ENCODE measurements at places on chromosomes 7 and 10.

GRCh38 chr10:5274795-5275194 is 78.2 kb downstream of the AKR1C4 start:
- H3K27me3 ChIP-seq: no peaks in the 10 kb centered on the region
- H3K4me1 ChIP-seq: no peaks in the 10 kb centered on the region
- no peak overlapping the region for H3K4me3 ChIP-seq
- DNase-seq: no peak
- H3K36me3 ChIP-seq: no peaks in the 10 kb centered on the region

GRCh38 chr10:45454262-45454661 is 80.2 kb downstream of the ALOX5 start:
- H3K36me3 ChIP-seq: peaks cover 6% of the 10 kb centered on the region
- no peaks in the 10 kb centered on the region for H3K4me1 ChIP-seq
- H3K27me3 ChIP-seq: no peaks in the 10 kb centered on the region
- peak overlapping the region; percentile 26 for H3K27ac ChIP-seq
- H3K4me3 ChIP-seq: no peak overlapping the region
- no peak for DNase-seq

DNA sequence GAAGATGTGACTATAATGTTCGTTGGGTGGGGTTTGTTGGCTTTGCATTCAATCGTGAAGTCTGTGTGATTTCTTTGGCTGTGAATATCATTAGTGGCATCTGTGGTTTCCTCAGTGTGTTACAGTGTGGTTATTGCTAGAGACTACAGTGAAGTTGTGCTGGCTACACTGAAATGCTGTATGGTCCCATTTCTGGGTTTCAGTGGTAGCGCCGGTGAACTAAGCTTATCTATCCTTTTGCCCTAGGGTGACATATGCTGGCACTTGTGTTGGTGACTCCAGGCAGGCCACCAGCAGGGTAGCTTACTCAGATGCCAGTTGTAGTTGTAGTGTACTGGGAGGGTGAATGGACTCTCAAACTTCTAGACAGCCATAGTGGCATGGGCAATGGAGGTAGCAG is 259.5 kb downstream of the ANKRD30A start:
- no peak for DNase-seq
- no peak overlapping the region for H3K4me3 ChIP-seq
- H3K27me3 ChIP-seq: peaks cover 8% of the 10 kb centered on the region
- H3K36me3 ChIP-seq: peaks cover 60% of the 10 kb centered on the region
- H3K4me1 ChIP-seq: no peaks in the 10 kb centered on the region

- peaks cover 2% of the 10 kb centered on the region for H3K4me1 ChIP-seq
- no peaks in the 10 kb centered on the region for H3K27me3 ChIP-seq
- no peaks in the 10 kb centered on the region for H3K36me3 ChIP-seq
- H3K27ac ChIP-seq: no peak overlapping the region
- H3K4me3 ChIP-seq: no peak overlapping the region
Measured at GRCh38 chr7:128045766-128046165, 14.5 kb upstream of the LRRC4 start.

GRCh38 chr10:29895456-29895855 is 163.9 kb downstream of the JCAD start:
- H3K4me3 ChIP-seq: no peak overlapping the region
- H3K36me3 ChIP-seq: no peaks in the 10 kb centered on the region
- peaks cover 8% of the 10 kb centered on the region for H3K4me1 ChIP-seq

GRCh38 chr7:36844374-36844773 is 120.1 kb upstream of the AOAH start:
- H3K4me3 ChIP-seq: no peak overlapping the region
- no peak overlapping the region for H3K27ac ChIP-seq
- peaks cover 3% of the 10 kb centered on the region for H3K4me1 ChIP-seq
- H3K36me3 ChIP-seq: peaks cover 6% of the 10 kb centered on the region
- H3K27me3 ChIP-seq: no peaks in the 10 kb centered on the region

- peak; percentile 64 for DNase-seq
- no peak overlapping the region for H3K27ac ChIP-seq
- peaks cover 12% of the 10 kb centered on the region for H3K4me1 ChIP-seq
- H3K36me3 ChIP-seq: no peaks in the 10 kb centered on the region
Measured at GRCh38 chr10:69769395-69769992, 32.2 kb upstream of the COL13A1 start.

DNA sequence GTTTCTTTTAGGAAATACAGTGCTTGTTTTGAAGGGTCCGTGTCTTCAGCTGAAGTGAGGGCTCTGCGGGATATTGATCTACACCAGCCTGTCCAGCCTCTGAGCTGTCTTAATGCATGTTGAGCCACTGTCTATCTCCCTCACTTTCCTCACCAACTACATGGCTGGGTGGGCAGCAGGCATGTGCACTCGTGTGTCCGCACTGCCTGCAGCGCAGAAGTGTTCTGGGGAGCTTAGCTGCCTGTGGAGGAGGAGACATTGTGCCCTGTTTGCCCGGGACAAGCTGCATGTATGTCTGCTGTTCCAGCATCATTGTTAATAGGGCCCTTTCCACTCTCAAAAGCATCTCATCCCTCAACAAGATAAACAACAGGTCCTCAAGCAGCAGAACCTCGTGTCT is 133.1 kb upstream of the EEPD1 start:
- no peaks in the 10 kb centered on the region for H3K36me3 ChIP-seq
- peaks cover 4% of the 10 kb centered on the region for H3K4me1 ChIP-seq
- no peaks in the 10 kb centered on the region for H3K27me3 ChIP-seq
- H3K4me3 ChIP-seq: no peak overlapping the region
- DNase-seq: no peak

GRCh38 chr10:125883211-125883610 is 2.1 kb upstream of the DHX32 start:
- DNase-seq: no peak
- no peak overlapping the region for H3K4me3 ChIP-seq
- peaks cover 27% of the 10 kb centered on the region for H3K4me1 ChIP-seq

DNA sequence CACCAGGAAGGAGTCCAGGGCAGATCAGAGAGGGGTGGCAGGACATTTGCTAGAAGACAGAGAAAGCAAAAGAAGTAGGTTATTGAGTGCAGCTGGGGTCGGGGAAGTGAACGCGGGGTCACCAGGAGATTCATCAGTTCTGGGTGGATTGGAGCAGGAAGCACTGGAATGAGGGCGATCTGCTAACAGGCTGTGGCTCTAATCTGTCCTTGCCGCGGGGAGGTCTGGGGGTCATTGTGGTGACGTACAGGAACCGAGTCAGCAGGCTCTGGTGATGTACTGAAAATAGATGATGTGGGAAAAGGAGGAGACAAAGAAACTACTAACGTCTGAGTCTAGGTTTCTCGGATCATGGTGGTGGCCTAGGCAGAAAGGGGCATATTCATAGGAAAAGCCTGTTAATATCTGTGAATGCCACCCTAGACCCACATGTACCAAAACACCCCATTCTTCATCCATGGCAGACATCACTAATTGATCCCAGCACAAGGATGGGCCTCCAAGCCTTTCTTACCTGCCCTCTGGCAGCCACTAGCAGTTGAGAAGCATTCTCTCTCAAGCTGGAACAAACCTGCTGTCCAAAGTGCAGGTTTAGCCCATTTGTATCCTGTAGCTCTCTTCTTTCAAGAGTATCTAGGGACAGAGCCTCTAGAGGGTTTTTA is 134.5 kb downstream of the C10orf105 start:
- no peaks in the 10 kb centered on the region for H3K36me3 ChIP-seq
- H3K4me3 ChIP-seq: no peak overlapping the region
- no peak for DNase-seq
- peaks cover 3% of the 10 kb centered on the region for H3K4me1 ChIP-seq

DNA sequence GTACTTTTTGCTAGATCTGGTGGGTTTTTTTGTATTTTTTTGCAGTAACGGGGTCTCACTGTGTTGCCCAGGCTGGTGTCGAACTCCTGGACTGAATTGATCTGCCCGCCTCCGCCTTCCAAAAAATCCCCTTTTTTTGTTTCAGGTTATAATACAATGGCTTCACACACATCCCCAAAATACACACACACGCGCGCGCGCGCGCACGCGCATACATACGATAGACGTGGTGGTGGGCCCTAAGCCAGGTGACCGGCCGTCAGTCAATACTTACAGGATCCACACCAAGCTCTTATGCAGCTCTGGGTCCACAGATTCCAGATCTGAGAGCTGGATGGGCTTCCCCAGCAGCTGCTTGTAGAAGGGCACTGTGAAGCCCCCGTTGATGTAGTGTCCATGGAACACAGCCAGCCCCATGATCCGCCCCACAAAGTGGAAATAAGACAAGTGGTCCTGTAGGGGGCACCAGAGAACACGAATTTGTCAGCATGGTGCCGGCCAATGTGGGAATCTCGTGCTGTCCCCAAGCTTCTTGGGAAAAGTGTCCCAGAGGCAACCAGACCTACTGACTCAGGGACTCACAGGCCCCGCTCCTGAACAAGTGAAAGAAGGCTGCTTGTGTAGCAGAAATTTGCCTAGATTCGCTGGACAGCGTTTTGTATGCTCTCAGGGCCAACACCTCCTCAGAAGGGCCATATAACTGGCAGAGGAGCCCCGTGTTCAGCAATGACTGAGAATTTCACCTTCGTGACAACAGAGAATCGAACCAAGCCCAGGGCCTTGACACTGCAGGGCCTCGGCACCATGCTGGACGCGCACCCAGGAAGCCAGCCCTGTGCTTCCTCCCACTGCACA is 103.6 kb downstream of the SMURF1 start:
- H3K36me3 ChIP-seq: peaks cover 77% of the 10 kb centered on the region
- peak; percentile 80 for DNase-seq
- H3K27me3 ChIP-seq: no peaks in the 10 kb centered on the region

DNA sequence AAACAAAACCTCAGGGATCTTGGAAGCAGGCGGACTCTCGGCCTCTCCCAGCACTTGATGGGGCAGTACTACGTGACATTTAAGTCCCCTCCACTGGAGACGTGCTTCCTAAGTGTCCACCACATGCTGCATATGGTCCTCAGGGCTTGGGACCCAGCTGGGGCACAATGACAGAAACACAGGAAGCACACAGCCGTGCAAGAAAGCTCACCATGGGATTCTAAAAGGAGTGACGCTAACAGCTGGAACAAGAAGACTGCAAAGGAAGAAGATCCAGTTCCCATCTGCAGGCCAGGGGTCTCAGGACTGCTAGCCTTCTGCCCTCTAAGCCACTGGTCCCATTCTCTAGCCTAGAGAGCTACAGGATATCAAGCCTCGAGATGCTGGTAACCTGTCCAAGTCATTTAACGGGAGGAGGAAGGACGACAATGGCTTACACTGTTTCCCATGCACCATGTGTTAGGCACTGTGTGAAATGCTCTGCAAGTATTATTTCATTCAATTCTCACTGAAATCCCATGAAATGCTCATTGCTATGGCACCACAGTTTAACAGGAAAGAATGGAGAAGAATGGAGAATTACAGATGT is 61.1 kb downstream of the KCNMA1 start:
- no peaks in the 10 kb centered on the region for H3K27me3 ChIP-seq
- H3K4me3 ChIP-seq: no peak overlapping the region
- no peak overlapping the region for H3K27ac ChIP-seq
- DNase-seq: no peak
- peaks cover 9% of the 10 kb centered on the region for H3K4me1 ChIP-seq

DNA sequence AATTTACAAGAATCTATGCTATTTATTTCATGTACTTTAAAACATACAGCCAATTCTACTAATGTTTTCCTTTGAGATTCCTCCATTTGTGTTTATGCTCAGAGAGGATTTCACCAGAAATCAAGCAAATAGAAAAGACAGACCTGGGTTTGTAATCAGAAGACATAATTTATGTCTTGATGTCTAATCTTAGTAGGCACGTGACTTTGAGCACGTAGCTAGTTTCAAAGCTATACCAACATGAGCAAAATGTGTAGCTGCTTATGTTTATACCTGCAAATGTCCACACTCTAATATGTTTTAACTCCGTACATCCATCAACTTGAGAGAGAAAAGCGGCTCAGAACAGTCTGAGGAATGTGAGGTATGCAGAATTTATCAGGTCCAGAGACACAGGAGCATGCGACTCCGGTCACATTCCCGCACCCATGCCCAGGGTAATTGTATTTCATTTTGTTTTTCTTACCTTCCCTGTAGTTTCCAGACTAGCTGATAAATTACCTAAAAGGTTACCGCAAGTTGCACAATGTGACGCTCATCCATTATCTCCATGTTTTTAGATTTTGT is 40.0 kb downstream of the SVOPL start:
- DNase-seq: no peak
- peaks cover 4% of the 10 kb centered on the region for H3K36me3 ChIP-seq
- no peak overlapping the region for H3K27ac ChIP-seq
- H3K27me3 ChIP-seq: no peaks in the 10 kb centered on the region
- no peak overlapping the region for H3K4me3 ChIP-seq

GRCh38 chr7:152451356-152451755 is 15.6 kb upstream of the KMT2C start:
- no peak overlapping the region for H3K27ac ChIP-seq
- no peak overlapping the region for H3K4me3 ChIP-seq
- H3K4me1 ChIP-seq: peaks cover 11% of the 10 kb centered on the region
- DNase-seq: no peak
- H3K27me3 ChIP-seq: no peaks in the 10 kb centered on the region

GRCh38 chr10:2122431-2123124 is 385.3 kb upstream of the ADARB2 start:
- no peak overlapping the region for H3K27ac ChIP-seq
- peaks cover under 1% of the 10 kb centered on the region for H3K27me3 ChIP-seq
- H3K4me1 ChIP-seq: peaks cover 20% of the 10 kb centered on the region
- H3K36me3 ChIP-seq: peaks cover 15% of the 10 kb centered on the region

DNA sequence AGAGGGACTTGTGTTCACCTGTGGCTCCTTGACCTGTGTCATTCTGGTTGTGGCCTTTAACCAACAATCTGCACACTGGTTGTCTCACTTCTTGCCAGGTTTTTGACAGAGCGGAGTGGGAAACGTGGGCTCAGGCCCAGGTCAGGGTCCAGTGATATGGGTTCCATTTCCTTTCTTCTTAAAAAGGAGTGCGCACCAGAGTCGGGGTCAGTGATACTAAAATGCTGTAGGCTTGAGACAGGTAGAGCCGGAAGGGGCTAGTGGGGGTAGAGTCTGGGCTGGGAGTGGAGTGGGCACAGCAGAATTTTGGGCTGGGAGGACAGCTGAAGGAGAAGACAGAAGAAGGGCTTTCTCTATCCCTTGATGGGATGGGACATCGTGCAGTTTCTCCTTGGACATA is 61.2 kb downstream of the SH2D4B start:
- no peak for DNase-seq
- H3K27me3 ChIP-seq: no peaks in the 10 kb centered on the region
- H3K4me1 ChIP-seq: 0 out of 2 replicates have a peak, but pooled peaks cover 5% of the 10 kb centered on the region
- H3K36me3 ChIP-seq: no peaks in the 10 kb centered on the region

DNA sequence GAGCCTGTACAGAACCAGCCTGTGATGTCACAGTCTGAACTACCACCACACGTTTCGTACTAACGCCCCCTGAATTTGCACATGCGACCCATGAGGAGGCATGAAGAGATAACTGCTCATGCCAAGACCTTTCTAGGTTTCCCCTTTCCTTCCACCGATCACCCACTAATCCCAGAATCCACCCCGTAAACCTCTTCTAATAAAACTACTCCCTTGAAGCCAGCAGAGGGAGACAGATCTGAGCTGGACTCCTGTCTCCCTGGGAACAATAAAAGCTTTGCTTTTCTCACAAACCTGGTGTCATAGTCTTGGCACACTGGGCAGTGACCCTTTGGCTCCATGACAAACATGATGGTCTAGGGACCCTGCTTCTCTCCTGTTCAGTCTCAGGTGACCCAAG is 144.5 kb downstream of the FRMD4A start:
- no peak for DNase-seq
- H3K27me3 ChIP-seq: no peaks in the 10 kb centered on the region
- no peaks in the 10 kb centered on the region for H3K36me3 ChIP-seq
- peaks cover 23% of the 10 kb centered on the region for H3K4me1 ChIP-seq
- peak overlapping the region; percentile 29 for H3K27ac ChIP-seq

GRCh38 chr7:159192013-159192412 is 47.3 kb upstream of the VIPR2 start:
- no peak overlapping the region for H3K27ac ChIP-seq
- no peak for DNase-seq
- H3K4me1 ChIP-seq: peaks cover 35% of the 10 kb centered on the region
- no peaks in the 10 kb centered on the region for H3K36me3 ChIP-seq
